ENCODE measurements at places on chromosomes 2 and 18.

- DNase-seq = no peak
Measured at GRCh38 chr2:62347563-62348270, 151.8 kb downstream of the B3GNT2 start.

DNA sequence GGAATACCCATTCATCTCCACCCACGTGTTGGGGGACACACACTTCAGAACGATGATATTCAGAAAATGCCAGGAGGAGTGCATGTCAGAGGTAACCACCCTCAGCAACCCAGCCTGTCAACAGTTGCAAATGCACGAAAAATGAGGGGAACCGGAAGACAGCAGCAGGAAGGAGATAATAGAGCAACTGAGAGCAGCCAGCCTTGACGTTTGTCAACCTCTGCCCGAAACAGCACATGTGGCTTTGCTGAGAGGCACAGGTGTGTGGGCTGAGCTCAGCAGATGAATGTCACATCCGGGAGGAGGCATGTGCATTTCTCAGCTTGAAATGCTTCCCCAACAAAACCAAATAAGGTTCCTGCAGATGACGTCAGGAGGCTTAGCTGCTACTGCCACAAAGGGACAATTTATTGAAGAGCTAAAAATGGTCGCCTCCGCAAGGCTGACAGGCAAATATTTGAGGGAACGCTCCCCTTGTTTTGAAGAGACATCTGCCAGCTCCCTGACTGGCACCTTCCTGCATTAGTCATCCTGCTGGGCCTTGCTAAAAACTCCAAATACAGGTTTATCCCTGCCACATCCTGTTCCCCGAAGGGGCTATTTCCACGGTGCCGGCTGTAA is 419.0 kb downstream of the NBAS start:
- DNase-seq = peak; percentile 75

DNA sequence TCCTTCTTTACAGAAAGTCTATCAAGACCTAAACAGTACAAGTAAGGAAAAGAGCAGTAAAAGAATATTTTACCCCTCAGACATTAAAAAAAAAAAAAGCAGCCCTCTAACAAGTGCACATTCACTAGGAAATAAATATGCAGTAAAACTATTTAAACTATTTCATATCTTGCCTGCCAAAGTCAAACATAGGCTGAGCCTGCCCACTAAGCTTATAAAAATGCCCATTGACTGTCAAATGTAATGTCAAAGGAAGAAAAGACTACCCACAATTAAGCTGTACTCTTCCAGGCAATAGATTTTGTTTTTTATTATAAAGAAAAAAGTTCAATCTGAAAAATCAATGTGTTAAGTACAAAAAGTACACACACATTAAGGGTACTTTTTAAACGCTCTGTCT is 11.8 kb downstream of the ALS2 start:
- no peak for DNase-seq

DNA sequence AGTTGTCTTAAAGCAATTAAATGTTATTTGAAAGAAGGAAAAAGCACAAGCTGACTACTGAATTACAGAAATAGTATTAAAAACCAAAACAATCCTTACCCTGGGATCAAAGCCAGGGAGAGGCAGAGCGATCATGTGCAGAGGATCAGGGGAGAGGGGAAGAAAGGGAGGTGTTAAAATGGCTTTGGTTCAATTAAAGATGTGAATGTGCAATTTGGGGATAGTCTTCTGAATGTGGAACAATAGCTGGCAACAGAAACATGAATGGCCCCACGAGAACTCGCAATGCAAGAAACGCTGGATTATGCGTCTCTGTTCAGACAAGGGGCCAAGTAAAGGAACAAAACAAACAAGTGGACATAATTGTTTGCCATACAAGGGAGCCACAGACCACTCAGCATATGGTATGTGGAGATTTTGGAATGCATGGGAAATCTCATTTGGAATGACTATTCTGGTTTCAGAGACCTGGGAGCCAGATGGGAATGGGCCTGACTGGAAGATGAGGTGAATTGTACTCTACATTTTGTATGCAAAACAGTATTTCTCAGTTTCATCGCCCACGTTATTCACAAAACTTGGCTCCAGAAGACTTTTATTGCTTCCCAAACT is 155.4 kb downstream of the SLC4A3 start:
- DNase-seq = no peak

- no peak for DNase-seq
Measured at GRCh38 chr2:33034784-33035183, 88.0 kb downstream of the LTBP1 start.

- DNase-seq = no peak
Measured at GRCh38 chr18:45104049-45104395, 423.3 kb downstream of the SETBP1 start.

DNA sequence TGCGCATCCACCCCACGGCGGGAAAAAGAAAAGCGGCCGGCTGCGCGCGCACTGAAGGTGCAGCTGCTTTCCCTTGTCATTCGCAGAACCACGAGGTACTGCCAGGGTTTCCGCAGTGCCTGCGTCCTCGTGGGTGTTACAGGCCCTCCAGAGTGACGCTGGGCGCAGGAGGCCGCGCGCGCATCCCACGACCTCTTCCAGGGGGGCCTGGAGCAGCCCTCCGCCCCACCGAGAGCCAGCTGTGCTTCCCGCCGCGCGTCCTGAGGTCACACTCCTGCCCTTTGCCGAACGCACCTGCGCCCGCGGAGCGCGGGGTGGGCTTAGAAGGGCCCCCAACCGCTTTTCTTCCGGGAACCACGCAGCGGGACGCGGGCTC is 378 bp upstream of the IAH1 start:
- DNase-seq = peak; percentile 85

GRCh38 chr2:112482309-112483041 is 519 bp downstream of the TTL start:
- peak; percentile 23 for DNase-seq

GRCh38 chr2:68653034-68653433 is 9.7 kb downstream of the PROKR1 start:
- no peak for DNase-seq

DNA sequence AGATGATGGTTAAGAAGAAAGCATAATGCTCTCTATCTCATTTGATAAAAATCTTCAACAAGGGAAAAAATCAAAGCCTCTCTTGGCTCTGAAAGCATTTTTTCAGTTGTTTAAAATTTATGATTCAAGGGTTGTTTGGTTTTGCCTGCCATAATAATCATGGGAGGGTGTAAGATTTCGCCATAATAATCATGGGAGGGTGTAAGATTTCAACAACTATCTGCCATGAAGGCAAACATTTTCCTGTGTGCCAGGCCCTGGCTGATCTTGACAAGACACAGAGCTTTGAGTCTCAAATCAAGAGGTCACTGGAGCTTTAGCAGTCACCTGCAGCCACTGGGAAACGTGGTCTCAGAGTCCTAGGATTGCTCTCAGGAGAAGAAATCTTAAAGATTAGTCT is 175.1 kb upstream of the PIEZO2 start:
- DNase-seq = no peak

- DNase-seq = no peak
Measured at GRCh38 chr2:1987379-1987778, 243.1 kb upstream of the PXDN start.
